Lower lobe of right lung (tissue), 2 donors: ENCODE measurements at places on chromosomes 3 and 15. TPM values are rescaled to one million over a fixed set of nuclear protein-coding genes. Genes with fewer than 3 reads are reported as not detected.

The MYRIP gene
- 1.8 TPM for total RNA-seq

DNA sequence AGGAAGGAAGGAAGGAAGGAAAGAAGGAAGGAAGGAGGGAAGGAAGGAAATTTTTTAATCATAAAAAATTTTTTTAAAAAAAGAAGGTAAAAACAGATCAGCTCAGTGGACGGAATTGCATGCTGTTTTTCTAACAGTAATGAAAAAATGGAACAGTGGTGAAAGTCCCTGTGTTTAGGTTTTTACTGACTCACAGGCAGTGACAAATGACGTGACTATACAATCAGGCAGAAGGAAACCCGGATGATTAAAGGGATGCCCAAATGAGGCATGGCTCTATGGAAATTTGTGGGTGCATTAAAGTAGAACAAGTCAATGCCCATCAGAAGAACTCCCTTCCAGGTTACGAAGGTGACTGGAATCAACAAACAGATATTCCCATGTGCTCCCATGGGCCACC lies 135.0 kb downstream of the IMPG2 start:
- H3K36me3 ChIP-seq = no peaks in the 10 kb centered on the region
- no peak overlapping the region for H3K27ac ChIP-seq
- no peaks in the 10 kb centered on the region for H3K27me3 ChIP-seq
- H3K4me1 ChIP-seq = no peaks in the 10 kb centered on the region
- no peak for DNase-seq

The MME gene
- 85.4 TPM for total RNA-seq

The PTPRG gene
- 67.6 TPM for total RNA-seq

DNA sequence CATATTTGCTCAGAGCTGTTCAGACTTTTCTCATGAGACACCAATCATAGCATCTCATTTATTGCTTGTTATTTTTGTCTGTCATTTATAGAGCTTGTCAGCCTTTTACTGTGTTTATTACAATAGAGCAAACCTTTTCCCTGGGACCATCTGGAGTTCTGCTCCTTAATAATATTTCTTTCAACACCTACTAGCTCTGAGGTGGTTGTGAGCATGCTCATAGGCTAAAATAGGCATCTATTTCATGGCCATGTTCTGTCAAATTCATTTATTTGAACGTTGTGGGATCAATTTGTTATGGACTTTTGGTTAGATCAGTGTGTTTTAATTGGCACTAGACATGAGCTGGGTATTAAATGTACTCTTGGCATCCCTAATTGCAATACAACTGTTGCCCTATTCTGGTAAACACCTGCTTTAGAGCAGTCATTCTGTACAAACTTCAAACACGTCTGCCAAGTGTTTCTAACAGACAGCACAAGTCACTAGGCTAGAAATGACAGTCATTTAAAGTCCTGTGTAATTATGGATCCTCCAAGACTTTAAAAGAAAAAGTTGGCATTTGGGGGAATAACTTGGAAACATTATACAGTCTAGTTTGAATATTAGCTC lies 766.3 kb downstream of the ZNF385D start:
- no peaks in the 10 kb centered on the region for H3K36me3 ChIP-seq
- H3K27ac ChIP-seq = no peak overlapping the region
- DNase-seq = no peak
- no peaks in the 10 kb centered on the region for H3K27me3 ChIP-seq

DNA sequence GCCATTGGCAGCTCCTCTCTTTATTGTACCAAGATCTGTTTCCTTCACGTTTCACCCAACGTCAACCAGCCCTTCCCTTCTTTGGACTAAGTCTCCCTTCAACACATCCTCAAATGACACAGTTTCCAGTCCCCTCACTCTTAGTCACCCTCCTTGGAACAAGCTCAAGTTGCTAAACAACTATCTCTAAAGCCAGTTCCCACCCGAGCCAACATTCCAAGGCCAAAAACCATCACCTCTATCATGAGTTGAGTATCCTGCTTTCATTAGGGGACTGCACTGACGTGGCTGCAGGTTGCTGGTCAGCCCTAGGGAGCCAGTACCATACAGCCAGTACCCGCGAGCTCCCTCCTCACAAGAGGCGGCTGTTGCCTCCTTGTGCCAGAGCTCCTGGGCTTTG lies 73.8 kb downstream of the LIPC start:
- peaks cover 3% of the 10 kb centered on the region for H3K4me1 ChIP-seq
- no peak overlapping the region for H3K4me3 ChIP-seq
- no peaks in the 10 kb centered on the region for H3K36me3 ChIP-seq
- H3K27ac ChIP-seq = no peak overlapping the region
- no peaks in the 10 kb centered on the region for H3K27me3 ChIP-seq

- no peak overlapping the region for H3K27ac ChIP-seq
- H3K27me3 ChIP-seq = no peaks in the 10 kb centered on the region
- H3K4me1 ChIP-seq = peaks cover 50% of the 10 kb centered on the region
- no peak overlapping the region for H3K4me3 ChIP-seq
These were observed 40.9 kb upstream of the RNU6-1 start for GRCh38 chr15:67880651-67881182.

The P2RY14 gene
- total RNA-seq = 5.7 TPM

- H3K27ac ChIP-seq = no peak overlapping the region
- H3K27me3 ChIP-seq = no peaks in the 10 kb centered on the region
- H3K4me1 ChIP-seq = no peaks in the 10 kb centered on the region
- H3K4me3 ChIP-seq = no peak overlapping the region
- H3K36me3 ChIP-seq = peaks cover 52% of the 10 kb centered on the region
These were observed 42.2 kb upstream of the GNB5 start for GRCh38 chr15:52233405-52233804.

- peak overlapping the region; percentile 31 for H3K27ac ChIP-seq
- peaks cover 17% of the 10 kb centered on the region for H3K4me1 ChIP-seq
- no peak for DNase-seq
- H3K4me3 ChIP-seq = no peak overlapping the region
- peaks cover 9% of the 10 kb centered on the region for H3K36me3 ChIP-seq
- no peaks in the 10 kb centered on the region for H3K27me3 ChIP-seq
These were observed 184.5 kb downstream of the NR1D2 start for GRCh38 chr3:24129549-24129948.

DNA sequence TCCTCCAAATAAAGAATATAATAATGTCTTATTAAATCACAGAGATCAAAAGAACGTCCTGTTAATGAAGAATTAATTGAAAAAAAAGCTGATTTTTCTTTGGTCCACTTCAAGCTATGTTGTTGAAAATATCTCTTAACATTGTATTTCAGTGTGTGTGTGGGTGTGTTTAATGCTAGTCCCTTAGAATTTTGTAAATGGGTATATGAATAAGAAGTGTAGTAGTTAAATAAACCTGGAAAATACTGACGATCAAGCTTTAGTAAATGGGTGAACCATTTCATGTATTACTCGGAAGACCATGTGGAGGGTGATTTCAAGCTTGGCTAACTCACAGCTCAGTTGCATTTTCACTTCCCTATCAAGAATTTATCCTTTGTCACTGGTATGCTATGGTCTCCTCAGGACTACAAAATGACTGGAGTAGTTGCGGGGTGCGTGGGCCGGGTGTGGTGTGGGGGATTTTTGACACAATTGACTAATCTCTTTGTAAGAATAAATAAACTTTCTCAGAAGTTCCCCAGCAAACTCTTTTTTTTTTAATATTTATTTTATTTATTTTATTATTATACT lies 586.4 kb downstream of the GRM7 start:
- H3K27ac ChIP-seq = no peak overlapping the region
- H3K4me1 ChIP-seq = peaks cover 6% of the 10 kb centered on the region
- no peaks in the 10 kb centered on the region for H3K36me3 ChIP-seq

DNA sequence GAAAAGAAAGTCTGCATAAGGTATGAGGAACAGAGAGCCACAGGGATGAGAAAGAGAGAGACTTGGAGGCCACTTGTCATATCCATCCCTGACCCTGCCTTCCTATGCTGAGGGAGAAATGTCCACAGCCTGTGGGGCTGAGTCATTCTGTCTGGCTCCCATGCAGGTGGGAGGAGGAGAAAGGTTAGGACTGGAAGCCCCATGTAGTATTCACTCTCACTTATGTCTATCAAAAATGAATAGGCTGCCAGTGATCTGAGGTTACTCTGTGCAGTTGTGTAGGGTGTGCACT lies 71.3 kb downstream of the RAB11A start:
- no peaks in the 10 kb centered on the region for H3K36me3 ChIP-seq
- H3K27me3 ChIP-seq = no peaks in the 10 kb centered on the region
- H3K27ac ChIP-seq = no peak overlapping the region
- no peak overlapping the region for H3K4me3 ChIP-seq
